Activated T-helper 1 cell treated with Interleukin-2 at 50 U/mL for 16 hours (primary cell): ENCODE measurements at places on chromosomes 12 and 14.

- DNase-seq, result no peak
Measured at GRCh38 chr14:55938249-55938791, 179.9 kb upstream of the PELI2 start.

- peak; percentile 55 for DNase-seq
Measured at GRCh38 chr12:106223485-106224354, 24.1 kb downstream of the CKAP4 start.

GRCh38 chr12:25585662-25586061 lies 32.6 kb upstream of the LMNTD1 start:
- DNase-seq, result no peak

DNA sequence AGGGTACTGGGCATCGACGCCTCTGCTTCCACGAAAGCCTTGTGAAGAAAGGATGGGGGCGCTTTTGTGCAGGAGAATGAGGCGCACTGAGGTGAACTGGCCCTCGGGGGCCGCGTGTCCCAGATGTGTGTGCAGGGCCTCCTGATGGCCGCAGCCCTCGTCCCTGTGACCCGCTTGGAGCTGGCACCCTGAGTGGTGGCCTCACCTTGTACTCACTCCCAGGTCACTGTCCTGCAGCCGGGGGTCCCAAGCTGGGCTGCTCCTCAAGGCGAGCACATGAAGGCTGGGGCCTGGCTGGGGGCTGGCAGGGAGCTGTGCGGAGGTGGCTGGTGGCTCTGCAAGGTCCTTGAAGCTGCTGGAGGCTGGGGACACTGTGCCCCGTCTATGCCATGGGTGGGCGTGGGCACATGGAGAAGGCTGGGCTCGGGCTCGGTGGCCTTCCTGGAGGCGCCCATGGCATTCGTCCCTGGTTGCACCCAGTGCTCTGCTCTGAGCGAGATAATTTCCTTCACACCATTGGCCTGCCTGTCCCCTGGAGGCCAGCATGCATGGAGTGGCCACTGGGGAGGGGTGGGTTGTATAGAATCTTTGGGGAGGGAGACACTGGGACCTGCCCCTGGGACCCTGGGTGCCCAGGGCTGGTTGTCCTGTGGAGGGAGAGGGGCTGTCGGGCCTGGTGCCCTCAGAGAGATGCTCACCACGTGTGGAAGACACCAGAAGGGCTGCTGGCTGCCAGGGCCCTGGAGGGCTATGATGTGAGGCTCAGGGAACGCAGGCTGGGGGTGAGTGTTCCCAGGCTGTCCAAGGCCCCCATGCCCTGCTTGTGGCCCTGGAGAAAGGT lies 79.3 kb downstream of the TMEM121 start:
- DNase-seq, result no peak

GRCh38 chr14:52918486-52918885 lies 32.4 kb downstream of the FERMT2 start:
- no peak for DNase-seq

DNA sequence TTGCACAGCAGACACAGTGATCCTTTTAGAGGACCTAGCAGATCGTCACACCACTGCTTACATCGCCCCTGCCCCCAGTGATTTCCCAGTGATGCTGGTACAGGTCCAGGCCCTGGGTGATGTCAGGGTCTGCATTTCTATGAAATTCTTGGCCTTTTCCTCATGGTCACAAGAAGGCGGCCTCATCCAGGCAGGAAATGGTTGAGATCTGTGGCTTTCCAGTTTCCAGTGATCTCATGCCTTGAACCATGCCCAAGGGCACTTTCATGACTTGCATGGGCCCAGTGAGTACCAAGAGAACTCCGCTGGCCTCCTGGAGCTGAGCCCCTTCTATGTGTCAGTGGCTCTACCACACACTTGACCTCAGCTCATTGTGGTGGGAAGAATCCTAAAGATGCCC lies 41.9 kb upstream of the BDKRB2 start:
- DNase-seq, result no peak

- no peak for DNase-seq
Measured at GRCh38 chr12:65984227-65984479, 146.4 kb downstream of the LLPH start.

- no peak for DNase-seq
Measured at GRCh38 chr12:95240556-95240955, 22.9 kb downstream of the VEZT start.

DNA sequence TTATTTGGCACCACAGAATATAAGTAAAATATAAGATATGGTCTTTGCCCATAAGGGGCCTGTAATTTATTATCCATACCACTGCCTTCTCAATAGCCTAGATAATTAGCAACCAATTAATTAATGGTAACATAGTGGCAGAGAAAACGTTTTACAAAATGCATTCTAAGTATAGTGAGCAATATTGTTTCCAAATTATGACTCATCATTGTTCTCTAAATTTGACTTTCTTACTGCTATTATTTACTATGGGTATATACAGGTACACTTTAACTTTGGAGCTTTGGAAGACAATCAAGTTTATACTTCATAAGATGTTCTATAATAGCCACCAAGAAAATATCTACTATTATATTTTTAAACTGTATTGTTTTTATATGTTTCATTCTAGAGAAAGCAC lies 26.7 kb downstream of the DCP1B start:
- DNase-seq, result no peak

DNA sequence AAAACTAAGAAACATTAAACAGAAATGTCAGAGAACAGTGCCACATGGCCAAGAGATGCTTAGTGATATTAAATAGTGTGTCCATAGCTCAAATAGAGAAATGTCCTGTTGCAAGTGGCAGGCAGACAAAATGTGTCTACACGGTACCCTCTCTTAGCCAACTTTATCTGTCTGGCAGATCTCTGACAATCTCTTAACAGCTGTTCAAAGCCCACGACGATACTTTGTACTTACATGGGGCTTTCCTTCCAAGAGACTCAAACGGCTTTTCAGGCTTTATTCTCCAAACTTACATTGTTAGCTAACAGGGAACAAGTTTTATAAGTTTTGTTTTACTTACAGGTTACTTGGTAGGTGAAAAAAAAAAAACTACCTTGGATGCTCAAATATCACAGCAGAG lies 45.6 kb downstream of the ARMH4 start:
- DNase-seq, result no peak

DNA sequence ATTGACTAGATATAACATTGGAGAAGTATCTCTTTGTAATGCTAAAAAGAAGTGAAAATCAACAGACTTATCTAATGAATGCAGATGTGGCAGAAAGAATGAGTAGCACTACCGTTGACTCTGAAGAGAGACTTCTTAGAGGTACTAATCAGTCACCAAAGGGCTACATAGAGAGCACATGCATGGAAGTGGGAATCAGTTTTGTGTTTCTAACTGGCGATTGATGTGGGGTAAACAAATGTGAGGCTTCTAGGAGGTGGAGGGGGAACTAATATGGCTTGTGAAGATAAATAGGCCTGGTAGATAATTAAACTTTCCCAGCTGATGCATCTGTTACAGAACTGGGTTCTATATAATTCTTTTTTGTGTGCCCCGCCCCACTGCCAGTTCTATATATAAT lies 10.5 kb downstream of the COCH start:
- no peak for DNase-seq

GRCh38 chr12:118512669-118513068 lies 136.3 kb downstream of the SUDS3 start:
- no peak for DNase-seq

GRCh38 chr12:56296295-56296694 lies 3.8 kb downstream of the CS start:
- no peak for DNase-seq

DNA sequence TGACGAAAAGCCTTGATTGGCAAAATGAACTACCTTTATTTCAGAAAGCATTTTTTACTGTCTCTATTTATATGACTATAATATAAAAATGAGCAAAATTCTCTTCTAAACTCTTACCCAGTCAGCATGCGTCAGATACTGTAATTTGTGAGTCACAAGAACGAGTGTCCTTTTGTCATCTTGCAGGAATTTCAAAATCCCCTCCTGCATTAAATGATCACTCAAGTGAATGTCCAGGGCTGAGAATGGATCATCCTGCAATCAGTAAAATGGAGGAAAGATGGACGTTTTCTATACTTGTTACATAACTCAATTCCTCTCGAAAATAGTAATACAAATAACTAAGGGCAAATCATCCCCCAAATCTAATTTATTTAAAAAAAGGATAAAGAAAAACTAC lies 77.7 kb upstream of the KCNJ8 start:
- DNase-seq, result no peak

DNA sequence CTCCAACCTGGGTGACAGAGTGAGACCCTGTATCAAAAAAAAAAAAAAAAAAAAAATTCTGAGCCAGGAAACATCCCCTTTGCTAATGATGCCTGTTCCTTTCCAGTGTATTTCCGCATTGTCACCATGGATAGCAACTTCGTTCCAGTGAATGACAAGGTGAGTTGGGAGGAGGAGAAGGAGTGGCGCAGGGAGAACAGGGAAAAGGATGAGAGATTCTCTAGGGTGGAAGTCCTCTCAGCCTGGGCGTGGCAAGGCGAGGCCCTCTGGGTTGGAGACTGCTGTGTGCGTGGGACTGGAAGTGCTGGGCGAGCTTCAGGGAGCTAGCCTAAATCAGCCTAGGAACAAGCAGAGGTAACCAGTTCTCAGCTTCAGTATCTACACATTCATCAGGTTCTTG lies 7.2 kb downstream of the A2ML1 start:
- no peak for DNase-seq

GRCh38 chr14:66998013-66998412 lies 191.2 kb upstream of the GARIN2 start:
- DNase-seq, result no peak

DNA sequence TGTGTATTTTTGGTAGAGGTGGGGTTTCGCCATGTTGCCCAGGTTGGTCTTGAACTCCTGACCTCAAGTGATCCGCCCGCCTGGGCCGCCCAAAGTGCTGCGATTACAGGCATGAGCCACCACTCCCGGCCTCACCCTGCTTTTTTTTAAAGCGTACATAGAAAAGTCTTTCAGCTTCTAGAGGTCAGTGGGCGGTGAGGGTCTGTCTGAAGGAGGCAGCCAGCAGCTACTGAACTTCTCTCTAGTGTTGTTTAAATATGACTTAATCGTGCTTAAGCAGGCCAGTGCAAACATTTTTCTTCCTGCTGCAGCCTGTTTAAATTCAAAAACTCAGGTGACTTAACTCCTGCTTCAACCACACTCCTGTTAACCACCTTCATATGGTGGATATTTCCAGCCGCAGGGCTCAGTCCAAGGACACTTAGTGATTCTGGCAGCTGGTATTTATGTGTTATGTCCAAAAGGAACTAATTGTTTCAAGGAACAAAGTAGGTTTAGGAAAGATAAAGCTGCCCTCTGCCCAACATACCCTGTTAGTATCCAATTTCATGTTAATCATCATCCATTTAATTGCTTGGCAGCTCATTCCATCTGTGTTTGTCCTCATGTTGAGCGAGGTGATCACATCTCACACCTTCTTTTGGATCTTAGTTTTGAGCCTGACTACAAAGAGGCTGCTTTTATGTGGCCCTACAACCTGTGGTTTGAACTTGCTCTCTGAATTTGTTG lies 2.0 kb downstream of the PRKAB1 start:
- no peak for DNase-seq

DNA sequence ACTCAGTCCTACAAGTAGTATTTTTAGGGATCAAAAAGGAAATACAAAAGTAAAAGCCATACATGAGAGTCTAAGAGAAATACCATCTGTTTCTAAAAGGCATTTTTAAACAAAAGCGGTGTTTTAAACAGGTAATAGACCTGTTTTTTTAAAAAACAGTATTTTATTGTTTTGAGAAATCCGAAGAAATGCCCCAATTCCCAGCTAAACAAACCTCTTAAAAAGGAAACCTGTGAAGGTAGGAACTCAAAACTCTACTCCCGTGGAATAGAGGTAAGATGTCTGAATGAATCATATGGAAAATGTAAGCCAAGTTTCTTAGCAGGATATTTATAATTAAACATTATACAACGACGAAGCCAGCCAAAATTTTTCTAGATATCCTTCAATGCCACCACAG lies 2.0 kb downstream of the PPP1R13B start:
- no peak for DNase-seq

DNA sequence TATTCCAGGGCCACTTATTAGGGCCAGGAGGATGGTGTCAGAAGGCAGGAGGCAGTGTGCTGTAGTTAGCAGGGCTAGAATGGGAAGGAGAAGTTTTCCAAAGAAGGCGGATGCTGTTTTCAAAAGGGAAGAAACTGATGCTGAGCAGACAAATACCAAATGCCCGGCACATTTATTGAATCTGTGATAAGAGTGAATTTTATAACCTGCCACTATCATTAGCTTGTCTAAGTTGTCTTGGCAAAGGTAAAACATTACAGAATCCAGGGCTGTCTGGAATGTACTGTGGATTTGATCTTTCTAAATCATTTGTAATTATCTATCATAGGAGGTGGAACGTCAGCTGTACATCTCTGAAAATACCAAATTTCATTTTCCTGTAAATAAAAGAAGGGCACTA lies 40.8 kb downstream of the NDUFA12 start:
- DNase-seq, result no peak

DNA sequence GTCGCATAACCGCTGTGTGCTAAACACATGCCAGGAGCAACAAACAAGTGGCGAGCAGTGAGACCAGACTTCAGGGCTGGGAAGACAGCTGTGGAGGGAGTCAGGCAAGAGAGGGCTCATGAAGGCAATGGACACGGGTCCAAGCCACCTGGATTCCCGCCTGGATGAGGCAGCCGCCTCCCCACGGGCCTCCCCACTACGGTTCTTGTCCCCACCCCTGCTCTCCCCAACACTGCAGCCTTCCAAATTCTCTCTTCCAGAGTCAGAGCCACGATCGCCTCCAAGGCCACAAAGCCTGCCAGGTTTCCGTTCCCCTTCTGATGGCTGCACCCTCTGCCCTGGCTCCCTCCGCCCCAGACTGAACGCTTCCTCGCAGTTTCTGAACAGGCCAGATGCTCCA lies 36.1 kb upstream of the PIWIL1 start:
- no peak for DNase-seq

DNA sequence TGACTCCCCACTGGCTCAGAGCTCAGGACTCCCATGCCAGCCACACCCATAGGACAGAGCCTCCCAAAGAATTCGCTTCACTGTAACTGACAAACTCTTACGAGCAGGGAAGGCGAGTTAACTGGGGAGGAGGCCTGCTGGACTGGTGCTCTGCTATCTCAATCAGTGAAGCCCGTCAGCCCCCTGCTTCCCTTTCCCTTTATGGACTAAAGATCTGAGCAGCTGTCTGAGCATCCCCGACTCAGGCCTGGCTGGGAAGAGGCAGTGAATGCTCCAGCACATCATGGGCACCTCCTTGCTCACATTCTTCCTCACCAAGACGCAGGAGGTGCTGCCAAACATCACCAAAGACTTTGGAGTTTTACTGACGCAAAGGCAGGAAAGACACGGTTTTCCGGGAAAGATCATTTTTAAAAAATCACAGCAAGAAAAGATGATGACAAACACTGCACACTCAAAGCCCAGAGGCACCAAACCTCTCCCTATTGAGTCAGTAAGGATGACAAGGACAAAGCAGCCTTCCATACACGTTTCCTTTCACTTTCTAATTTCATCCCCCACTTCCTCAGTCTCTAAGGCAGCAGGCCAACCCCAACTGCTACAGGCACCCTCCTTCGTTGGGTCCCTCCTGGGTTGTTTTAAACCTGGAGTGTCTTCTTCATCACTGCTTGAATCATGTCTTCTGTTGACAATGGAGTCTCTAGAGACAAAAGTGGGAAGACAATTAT lies 45.0 kb upstream of the P2RX7 start:
- no peak for DNase-seq

GRCh38 chr14:70407621-70408020 lies 9.3 kb downstream of the SYNJ2BP start:
- DNase-seq, result no peak

- no peak for DNase-seq
Measured at GRCh38 chr12:48629541-48629940, 52.5 kb downstream of the KANSL2 start.
